Muscle of leg (tissue), 16 donors: ENCODE measurements at places on chromosomes 3 and 15. TPM values are rescaled to one million over a fixed set of nuclear protein-coding genes. Genes with fewer than 3 reads are reported as not detected.

DNA sequence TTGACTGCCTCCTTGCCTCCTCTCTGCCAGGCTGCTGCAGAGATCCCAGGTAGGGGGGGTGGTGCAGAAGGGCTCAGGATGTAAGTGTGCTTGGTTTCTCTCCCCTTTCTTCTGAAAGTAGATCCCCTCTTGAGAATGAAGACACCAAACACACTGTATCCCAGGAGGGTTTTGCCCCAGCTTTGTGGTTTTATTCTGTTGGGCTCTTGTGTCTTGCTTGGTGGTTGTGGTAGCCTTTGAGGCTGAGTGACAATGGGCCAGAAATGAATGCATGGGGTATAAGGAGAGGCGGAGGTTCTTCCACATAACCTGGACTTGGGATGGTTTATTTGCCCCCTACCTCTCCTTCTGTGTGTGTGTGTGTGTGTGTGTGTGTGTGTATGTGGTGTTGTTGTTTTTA is 5.7 kb downstream of the PDIA5 start:
- no peak for DNase-seq

Gene GCNT3
- 0.13 TPM for polyA plus RNA-seq

Gene KBTBD12
- polyA plus RNA-seq, result 10.7 TPM

- no peak for DNase-seq
These were observed 21.9 kb upstream of the ZBTB38 start for GRCh38 chr3:141346418-141346817.

Gene ERC2
- polyA plus RNA-seq, result 1.6 TPM

DNA sequence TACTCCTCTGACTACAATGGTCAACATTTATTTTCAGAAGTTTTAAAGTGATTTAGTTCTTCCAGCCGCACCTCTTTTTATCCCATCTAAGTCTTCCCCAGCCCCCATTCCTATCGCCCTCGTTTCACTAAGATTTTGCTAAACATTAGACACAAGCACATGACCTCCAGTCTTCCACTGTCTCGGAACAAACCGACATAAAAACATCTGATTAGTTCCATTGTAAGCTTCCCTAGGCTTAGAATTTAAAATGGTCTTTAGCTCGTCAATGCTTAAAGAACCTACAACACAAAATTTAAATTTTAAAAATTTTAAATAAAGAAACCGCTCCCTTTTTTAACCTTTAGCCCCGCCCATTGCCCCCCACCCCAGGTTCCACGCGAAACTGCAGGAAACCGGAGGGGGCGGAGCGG is 284 bp upstream of the TSC22D2 start:
- no peak for DNase-seq

DNA sequence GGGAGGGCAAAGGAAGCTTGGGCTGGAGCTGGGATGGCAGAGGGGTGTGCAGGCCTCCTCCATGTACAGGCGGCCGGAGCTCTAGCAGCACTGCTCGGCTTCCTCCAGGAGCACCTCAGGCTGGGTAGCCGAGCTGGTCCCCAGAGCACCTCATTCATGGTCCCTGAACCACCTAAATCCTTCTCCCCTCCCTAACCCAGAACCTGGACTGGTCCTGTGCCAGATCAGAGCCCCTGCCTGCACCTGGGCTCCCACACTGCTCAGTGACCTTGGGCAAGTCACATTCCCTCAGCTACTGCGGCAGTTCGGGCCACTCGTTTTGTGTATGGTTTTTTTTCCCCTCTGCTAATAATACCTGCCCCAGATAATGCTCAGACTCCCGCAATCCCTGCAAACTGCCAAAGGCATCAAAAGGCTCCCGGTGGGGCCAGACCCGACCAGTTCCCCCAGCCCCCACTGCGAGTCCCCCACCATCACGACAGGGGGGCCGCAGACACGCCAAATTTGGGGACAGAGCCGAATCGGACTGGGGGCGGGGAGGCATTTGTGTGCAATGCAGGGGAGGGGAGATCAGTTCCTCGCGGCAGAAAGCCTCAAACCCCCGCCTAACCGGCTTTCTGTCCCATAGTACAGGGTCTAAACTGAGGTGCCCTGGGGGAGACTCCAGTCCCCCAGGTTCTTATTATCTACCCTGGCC is 1.3 kb downstream of the SEMA7A start:
- no peak for DNase-seq

GRCh38 chr3:149145974-149146373 is 16.5 kb downstream of the HPS3 start:
- peak; percentile 44 for DNase-seq

DNA sequence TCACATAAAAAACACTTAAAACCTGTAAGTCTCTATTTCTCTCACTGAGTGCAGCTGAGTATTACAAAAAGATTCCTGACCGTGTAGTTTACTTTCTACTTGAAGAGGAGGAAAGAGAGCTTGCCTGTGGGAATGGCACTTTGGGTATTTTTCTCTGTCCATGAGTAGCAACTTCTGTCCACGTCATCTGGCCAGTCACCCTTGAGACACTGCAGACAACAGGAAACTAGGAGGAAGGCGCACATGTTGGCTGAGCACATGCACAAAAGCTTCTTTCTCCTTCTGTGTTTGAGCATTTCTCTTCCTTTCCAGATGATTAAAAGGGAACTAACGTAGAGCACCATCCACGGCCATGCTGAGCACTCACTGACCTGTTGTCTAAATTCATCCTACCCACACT is 19.7 kb downstream of the STARD5 start:
- DNase-seq, result peak; percentile 81

Gene TM4SF18
- polyA plus RNA-seq, result 13.5 TPM

Gene PPP2R3A
- 29.9 TPM for polyA plus RNA-seq

DNA sequence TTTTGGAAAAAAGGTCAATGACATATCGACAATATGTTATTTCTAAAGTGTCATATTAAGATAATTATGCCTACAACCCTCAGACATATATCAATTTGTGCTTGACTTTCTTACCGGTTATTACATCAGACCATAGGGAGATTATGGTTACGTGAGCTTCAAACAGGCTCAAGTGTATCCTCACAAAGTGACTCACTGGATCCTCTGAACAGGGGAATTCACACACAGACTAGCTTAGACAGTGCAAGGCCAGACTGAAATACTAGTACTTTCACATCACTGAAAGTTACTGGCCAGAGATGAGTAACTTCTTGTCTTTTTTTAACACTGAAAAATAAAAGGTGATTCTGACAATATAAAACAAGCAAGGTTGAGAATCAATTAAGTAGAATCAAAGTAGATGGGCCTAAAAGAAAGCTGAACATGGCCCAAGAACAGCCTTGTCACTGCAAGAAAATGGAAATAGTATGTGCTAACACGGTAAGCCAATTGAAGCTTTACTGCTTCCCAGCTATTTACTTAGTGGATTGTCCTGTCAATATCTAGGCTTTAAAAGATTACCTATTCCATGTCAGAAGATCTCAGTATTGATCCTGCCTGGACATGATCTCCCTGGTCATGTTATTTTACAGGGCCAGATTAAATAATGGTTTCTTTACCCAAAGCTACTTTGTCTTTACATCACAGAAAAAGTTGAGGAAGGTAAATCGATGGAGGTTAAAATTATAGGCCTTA is 848.6 kb downstream of the ROBO1 start:
- DNase-seq, result peak; percentile 10

GRCh38 chr3:152281133-152281713 is 12.5 kb downstream of the MBNL1 start:
- peak; percentile 46 for DNase-seq

GRCh38 chr3:1356101-1356500 is 263.3 kb downstream of the CNTN6 start:
- no peak for DNase-seq

Gene SCG5
- 24.7 TPM for polyA plus RNA-seq

- peak; percentile 80 for DNase-seq
These were observed 16.1 kb downstream of the FGF7 start for GRCh38 chr15:49438962-49439631.

GRCh38 chr3:149658744-149659497 is 1.1 kb upstream of the WWTR1 start:
- no peak for DNase-seq

GRCh38 chr3:129122412-129123011 is 908 bp upstream of the RAB43 start:
- peak; percentile 79 for DNase-seq

Gene GDPGP1
- 2.0 TPM for polyA plus RNA-seq

GRCh38 chr3:157531771-157532170 is 28.6 kb upstream of the VEPH1 start:
- DNase-seq, result no peak

Gene SENP8
- polyA plus RNA-seq, result 4.8 TPM

DNA sequence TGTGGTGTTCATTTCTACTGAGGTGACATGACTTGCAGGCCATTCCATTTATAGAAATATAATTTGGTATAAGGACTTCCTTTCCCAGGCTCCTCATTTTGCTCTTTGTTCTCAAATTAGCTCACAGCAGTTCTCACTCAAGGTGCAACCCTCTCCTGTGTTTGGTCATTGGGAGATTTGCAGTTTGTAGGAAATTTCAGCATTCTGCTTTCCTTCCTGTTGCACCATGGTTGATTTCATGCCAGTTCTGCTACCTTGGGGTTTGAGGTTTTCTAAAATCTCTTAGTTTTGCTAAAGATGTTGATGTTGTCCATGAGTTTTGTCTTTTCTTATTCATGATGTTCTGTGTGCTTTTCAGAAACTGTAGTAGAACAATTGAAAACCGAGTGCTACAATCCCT is 65.7 kb upstream of the PROK2 start:
- DNase-seq, result no peak

DNA sequence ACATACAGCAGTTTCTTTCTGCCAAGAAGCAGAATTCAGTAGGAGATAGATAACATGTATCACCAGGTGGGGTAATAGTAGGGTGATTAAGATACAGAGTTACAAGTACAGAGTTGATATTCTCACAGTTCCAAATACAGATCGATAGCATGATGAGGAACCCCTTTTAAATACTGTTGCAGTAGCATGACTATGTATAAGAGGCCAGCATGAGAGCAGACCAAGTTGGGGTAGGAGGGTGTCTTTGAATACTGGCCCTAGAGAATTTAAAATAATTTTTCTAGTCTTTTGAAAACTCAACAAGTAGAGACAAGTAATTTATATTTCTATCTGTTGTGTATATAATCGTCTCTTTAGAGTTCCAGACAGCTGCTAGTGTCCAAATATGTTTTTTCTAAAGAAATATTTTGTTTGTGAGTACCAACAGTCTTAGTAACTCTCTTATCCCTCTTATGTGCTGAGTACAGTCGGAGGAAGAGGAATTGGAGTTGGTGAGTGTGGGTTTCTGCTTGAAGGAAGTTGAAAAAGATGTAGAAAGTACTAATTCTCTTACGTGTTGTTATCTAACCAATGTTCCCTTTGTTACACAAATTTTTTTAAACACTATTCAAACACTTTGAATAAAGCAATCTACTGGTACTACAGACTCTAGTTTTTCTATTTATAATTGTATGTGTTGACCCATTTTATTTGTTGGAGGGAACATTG is 30.2 kb downstream of the LYSMD4 start:
- peak; percentile 48 for DNase-seq

DNA sequence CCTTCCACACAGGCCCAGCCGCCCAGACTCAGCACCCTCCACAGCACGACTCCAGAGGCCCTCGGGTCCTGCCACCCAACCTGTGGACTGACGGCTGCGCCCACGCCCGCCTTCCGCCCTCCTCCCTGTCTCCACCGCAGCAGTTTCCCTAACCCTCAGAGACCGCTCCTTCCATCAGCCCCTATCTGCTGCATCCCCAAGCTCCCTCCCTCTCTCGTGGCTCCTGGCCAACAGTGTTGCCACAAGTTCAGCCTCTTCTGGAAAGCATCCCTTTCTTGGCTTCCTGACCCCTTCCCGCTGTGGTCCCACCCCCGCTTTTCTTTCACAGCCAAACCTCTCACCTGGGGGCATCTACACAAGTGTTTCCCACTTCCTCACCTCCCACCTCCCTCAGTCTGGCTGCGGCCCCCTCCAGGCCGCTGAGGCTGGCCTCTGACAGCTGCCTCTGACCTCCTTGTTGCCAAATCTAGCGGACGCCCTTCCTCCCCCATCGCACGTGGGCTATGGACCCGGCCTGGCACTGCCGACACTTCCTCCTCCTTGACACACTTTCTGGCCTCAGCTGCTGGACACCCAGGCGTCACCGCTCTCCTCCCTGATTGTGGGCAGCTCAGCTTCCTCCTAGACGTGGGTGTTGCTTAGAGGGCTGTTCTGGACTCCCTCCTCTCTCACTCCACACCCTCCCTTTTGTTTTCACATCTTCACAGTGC is 168.8 kb upstream of the TLE3 start:
- DNase-seq, result peak; percentile 80

DNA sequence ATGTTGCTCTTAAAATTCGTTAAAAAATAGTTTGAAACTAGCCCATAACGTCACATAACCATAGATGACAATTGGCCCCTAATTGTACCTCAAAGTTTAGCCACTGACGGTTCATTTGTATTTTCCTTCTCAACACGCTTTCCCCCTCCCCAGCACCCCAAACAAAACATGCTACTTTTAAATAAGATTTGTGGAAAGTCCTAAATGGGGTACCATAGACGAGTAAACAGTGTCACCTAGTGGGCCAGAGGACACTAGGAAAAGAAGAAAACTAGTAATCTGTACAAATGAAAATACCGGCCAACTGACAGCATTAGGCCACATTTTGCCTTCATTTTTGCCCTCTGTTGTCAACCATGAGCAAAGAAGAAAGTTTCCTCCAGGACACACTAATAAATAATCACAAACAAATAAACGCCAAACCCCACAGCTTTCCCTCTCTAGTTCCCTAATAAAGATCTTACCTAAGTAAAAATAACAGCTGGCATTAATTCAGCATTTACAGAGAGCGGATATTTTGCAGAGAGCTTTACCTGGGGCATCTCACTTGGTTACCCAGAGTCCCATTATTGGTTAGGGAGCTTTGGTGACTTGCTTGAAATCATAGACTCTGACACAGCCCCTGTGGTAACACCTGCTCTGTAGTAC is 175.1 kb upstream of the ATP11B start:
- peak; percentile 70 for DNase-seq

GRCh38 chr3:146161663-146162002 is 649 bp upstream of the PLOD2 start:
- peak; percentile 91 for DNase-seq

GRCh38 chr15:75140080-75140879 is 61.4 kb upstream of the C15orf39 start:
- DNase-seq, result no peak
